Activated CD4-positive, CD25-positive, alpha-beta regulatory T cell (primary cell): ENCODE measurements at places on chromosomes 7 and 10.

GRCh38 chr7:121960678-121961077, 87.7 kb downstream of the PTPRZ1 start:
- DNase-seq = no peak

- DNase-seq = no peak
These were observed 664 bp downstream of the FMC1 start for GRCh38 chr7:139341776-139342226.

DNA sequence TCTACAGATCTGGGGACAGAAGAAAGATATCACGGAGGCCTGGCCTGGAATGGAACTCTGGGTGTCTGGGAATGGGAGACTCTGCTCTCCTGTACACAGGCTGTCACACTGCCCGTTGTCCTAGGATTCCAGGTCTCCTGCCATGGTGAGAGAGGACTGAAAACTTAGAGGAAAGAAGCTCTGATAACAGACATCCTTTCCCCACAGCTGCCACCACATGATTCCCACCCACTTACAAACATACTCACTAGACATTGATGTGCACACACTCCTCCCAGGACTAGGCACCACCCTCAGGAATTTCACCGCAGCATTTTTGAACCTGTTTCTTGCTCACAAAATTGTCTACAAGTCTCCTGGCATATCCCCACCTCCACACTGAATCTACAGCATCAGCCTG, 5.7 kb downstream of the ZNF92 start:
- DNase-seq = no peak

- no peak for DNase-seq
These were observed 72.9 kb downstream of the CDK14 start for GRCh38 chr7:90668992-90669391.

GRCh38 chr10:73743327-73743904, 756 bp upstream of the SEC24C start:
- DNase-seq = no peak

DNA sequence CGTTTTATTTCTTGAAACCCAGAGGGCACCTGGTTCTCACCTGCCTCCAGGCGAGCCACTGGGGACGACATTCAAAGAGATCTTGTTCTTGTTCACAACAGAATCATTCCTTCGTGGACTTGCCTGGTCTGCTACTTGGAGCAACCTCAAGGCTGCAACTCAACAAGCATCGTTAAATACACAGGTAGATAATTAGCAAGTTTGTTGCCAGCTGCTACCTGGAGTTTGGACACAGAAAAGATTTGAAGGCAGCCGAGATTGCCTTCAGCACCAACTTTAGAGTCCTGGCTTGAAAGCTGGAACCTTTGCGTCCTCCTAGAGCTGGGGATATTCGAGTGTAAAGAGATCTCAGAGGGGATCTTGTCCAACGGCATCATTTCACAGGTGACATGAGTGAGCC, 89.6 kb upstream of the C7orf33 start:
- no peak for DNase-seq

DNA sequence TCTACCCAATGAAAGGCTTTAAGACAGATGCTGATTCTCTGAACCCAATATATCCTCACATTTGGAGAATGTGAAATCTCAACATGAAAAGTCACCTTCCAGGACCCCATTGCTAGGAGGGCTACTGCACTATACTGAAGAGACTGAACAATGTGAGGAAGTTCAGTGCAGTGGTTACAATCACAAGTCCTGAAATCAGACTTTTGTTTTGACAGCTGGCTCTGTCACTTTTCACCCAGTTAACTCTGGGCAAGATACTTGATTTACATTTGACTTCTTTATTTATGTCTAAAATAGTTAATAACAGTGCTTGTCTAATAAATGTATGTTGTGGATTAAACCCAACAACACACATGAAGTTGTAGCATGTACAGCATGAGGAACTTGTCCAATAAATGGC, 14.8 kb upstream of the VWDE start:
- no peak for DNase-seq

GRCh38 chr10:106139915-106140314, 1024.6 kb downstream of the SORCS1 start:
- no peak for DNase-seq

DNA sequence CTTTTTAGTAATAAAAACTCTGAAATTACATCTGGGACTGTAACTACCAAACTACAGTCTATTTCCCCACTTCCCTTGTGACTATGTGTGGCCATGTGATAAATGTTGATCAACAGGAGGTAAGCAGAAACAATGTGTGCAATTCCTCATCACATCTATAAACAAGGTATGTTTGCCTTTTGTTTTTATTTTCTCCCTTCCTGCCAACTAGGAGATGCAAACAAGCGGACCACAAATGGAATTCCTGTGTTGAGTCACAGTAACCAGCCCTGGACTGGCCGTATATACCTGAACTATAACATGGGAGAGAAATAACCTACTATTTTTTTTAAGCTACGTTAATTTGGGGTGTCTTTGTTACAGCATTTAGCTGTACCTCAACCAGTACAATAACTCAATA, 52.5 kb downstream of the SCRN1 start:
- no peak for DNase-seq

DNA sequence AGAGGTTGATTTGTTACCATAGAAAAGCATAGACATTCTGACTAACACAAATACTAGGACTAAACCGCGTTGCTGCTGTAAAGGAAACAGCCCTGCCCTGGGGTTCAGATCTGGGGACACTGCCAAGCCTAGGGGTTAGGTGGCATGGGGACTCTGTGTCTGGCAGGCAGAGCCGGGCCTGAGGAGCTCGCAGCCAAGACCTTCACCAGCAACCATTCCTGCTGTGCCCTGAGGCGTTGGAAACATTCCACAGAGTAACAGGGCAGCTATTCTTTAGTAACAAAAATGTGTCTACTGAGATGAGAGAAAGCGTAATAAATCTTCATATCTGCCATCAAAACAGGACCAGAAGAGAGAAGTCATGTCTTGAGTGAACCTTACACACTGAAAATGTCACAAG, 280.5 kb downstream of the POM121L12 start:
- no peak for DNase-seq

GRCh38 chr7:124457841-124458240, 307.8 kb downstream of the GPR37 start:
- no peak for DNase-seq

DNA sequence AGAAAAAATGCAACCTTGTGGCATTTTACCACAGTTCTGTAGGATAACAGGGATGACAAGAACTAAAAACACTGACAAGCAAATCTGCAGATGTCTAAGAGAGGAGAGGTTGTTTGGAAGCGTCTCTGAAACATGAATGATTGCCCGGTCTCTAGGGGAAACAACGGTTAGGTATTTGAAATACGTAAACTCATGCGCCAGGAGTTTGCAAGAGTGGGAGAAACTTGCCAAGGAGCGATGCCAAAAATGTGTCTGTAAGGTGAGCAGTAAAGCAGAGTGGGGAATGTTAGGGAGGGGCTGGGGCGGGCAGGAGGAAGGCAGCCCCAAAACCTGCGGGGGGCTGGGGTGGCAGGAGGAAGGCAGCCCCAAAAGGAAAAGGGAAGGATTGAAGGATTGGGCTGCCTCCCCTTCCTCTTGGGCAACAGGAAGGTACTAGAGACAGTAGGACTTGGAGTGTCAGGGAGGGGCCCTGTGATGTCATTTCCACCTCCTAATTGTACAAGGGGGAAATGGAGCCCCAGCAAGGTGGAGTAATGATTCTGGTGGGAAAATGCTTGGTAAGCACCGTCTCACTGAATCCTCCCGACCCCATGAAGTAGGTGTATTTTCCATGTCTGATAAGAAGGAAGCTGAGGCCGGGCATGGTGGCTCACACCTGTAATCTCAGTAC, 33.2 kb upstream of the PLEKHA1 start:
- no peak for DNase-seq

DNA sequence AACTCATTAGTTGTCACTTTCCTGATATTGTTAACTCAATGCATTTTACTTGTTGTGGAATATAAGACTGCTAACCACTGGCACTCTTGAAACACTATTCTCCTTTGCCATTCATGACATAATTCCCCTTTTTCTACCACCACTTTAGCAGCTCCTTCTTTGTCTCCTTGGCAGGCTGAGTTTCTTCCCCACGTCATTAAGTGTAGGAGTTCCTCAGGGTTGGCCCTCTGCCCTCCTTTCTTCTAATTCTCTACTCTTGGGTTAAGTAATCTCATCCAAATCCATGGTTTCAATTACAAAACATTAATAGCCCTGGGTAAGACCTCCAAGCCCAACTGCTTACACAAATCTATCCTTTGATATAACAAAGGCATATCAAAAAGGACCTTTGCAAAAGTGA, 175.1 kb downstream of the HGF start:
- no peak for DNase-seq

DNA sequence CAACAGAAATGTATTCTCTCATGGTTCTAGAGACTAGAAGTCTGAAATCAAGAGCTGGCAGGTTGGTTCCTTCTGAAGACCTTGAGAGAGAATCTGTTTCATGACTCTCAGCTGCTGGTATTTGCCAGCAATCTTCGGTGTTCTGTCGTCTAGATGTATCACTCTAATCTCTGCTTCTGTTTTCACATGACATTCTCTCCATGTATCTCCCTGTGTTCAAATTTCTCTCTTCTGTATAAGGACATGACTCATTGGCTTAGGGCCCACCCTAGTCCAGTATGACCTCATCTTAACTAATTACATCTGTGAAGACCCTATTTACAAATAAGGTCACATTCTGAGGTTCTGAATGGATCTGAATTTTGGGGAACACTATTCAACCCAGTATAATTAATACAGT, 82.3 kb downstream of the ANKRD7 start:
- no peak for DNase-seq

- no peak for DNase-seq
These were observed 107.0 kb upstream of the MGMT start for GRCh38 chr10:129360046-129360445.

- no peak for DNase-seq
These were observed 157.9 kb downstream of the ARID5B start for GRCh38 chr10:62059217-62059920.

DNA sequence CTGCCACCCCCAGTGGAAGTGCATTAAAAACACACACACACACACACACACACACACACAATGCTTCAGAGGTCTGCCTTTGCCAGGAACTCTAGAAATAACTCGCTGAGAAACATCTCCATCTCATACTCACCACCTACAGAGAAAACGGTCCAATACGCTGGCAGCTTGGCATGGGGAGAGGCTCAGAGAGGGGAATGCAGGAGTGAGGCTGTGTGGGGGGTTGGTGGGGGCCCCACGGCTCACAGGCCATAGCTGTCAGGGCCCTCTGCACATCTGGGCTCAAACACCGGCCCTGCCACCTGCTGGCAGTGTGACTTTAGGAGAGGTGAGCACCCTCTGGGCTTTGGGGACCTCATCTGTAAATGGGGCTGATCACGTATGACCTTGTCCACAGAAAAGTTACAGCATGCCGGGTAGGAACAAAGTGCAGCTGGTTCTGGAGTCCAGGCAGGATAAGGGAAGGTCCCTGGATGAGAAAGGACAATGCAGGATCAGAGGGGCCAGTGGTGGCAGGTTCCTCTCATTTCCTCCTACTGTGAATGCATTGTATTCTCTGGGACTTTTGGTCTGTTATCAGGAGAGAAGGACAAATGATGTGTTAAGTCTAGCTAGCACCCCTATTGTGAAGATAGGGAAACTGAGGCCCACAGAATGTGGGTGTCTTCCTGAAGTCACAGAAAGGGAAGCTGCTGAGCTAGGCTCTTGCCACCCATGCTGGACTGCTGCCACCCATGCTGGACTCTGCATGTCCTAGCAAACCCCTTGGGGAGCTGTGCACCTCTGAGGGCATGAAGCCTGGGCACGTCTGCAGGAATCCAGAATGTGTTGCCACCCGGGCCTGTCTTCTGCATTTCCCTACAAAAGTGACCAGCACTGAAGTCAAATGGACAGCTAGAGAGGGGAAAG, 404.6 kb downstream of the RPS24 start:
- no peak for DNase-seq

- no peak for DNase-seq
These were observed 89.3 kb upstream of the PRKCQ start for GRCh38 chr10:6669269-6669859.

- no peak for DNase-seq
These were observed 23.2 kb upstream of the MKI67 start for GRCh38 chr10:128149267-128150014.

GRCh38 chr7:133059263-133059662, 22.6 kb downstream of the CHCHD3 start:
- DNase-seq = no peak

GRCh38 chr7:106421181-106421762, 136.5 kb upstream of the NAMPT start:
- DNase-seq = no peak

GRCh38 chr10:12113627-12114026, 15.8 kb upstream of the SEC61A2 start:
- no peak for DNase-seq

DNA sequence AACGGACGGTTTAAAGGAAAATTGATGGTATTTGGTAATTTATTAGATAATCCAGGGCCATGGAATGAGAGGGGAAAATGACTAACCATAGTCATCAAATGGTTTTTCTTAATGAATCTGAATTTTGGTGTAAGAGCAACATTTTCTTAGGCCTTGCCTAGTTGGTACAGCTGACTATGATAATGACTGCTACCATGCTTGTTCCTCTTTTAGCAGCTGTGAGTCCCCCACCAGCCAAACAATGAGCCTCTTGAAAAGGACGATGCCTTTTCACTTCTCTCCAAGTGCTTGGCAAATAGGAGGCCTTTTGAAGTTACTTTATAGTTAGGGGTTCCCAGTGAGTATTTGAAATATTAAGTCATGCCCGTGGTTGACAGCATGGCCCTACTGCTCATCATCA, 53.0 kb downstream of the TRUB1 start:
- DNase-seq = no peak

DNA sequence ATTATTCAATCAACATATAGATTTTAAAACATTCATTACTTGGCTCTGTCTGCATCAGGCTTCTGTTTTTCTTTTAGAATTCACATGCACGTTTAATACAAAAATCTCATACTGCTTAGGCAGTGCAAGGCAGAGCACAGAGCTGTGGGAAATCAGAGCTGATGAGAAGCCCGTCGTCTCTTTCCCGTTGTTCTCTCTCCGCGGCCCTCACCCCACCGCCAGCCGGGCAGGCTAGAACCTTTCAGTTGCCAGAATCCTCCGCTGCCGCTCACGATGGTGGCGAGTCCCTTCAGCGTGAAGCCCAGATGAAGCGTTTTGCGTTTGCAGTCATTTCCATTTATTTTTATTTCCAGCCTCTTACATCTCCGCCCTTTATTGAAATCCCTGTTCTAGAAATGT, 648.2 kb downstream of the SDK1 start:
- no peak for DNase-seq

DNA sequence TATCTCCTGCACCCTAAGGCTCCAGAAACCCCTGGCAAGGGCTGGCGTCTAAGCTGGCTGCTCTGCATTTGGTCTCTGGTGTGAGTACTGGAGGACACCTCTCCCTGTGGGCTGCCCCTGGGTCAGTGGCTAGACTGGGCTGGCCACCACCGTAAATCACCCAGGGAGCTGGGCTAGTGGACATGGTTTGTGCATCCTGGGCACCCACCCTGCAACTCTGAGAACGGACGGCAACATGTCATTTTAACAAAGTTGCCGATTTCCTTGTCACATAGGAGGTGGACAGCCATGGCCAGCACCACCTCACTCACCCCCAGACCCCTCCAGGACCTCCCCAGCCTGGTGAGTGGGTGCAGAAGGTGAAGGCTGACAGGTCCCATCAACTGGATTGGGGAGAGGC, 26.8 kb upstream of the PCBD1 start:
- no peak for DNase-seq
